COLO829 (cell line): ENCODE measurements at places on chromosomes 16 and 17.
A peak's percentile ranks its signal among the peaks of the same experiment; 100 is the strongest.

- DNase-seq = peak; percentile 21
Measured at GRCh38 chr16:64290461-64290860, 831.4 kb downstream of the CDH11 start.

DNA sequence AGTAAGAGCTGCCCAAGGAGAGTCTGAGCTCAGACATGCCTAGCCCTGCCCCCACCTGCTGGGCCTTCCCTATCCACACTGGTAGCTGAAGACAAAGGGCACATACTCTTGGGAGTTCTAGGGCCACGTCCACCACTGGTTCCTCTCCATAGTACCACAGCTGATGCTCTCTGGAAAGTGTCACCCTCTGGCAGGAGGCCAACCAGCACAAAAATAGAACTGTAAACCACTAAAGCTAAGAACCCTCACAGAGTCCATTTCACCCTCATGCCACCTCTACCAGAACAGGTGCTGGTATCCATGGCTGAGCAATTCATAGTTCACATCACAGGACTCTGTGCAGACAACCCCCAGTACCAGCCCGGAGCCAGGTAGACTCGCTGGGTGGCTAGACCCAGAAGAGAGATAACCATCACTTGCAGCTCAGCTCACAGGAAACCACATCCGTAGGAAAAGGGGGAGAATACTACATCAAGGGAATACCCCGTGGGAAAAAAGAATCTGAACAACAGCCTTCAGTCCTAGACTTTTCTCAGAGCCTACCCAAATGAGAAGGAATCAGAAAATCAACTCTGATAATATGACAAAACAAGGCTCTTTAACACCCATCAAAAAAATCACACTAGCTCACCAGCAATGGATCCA lies 115.3 kb downstream of the CEP112 start:
- no peak for DNase-seq

DNA sequence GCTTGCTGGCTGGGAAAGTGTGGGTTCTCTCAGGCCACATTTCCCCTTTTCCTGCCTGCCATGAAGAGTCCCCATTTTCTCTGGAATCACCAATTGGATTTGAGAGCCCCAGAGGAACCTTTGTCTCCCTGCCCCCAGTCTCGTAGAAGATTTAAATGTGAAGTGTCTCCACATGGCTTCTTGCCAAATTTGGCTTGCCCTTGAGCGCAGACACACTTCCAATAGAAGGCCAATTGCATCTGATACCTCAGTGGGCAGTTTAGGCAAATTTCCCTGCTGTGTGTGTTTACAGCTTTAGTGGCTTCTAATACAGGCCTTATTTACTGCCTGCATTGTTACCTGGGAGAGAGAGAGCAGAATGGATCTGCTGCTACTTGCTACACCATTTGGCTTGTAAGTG lies 29.7 kb downstream of the CDK5R1 start:
- DNase-seq = no peak

DNA sequence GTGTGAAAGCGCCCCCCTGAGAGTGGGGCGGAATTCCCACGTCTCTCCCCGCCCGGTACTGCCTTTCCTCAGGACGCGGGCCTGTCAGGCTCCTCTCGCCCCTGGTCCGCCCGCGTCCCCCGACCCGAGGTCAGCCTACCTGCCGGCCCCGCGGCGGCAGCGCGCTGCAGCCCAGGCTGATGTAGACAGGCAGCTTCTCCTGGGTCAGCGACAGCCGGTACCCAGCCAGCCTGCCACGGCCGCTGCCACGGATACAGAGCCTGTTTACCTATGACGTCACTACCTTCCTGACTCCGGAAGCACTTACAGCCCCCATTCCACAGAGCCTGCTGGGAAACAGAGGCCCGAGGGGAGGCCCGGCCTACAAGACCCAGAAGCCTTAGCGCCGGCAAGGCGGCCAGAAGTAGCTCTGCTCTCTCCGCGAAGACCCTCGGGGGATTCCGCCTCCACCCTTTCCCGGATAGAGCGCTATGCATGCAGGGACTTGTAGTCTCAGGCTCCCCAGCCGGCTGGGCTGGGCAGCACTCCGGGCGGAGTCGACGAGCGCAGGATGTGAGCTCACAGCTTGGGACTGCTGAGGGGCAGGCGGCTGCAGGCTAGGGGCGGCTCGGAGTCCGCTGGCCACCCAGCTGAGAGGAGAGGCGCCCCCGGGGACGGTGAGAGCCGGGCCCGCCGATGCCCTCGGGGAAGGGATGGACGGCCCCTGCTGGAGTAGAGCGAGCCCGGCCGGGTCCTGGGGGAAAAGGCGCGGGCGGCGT lies at the start of the genes IFT20 and TNFAIP1:
TSS of gene IFT20 (minus strand) at position 272 of the 758 bp plus-strand sequence. CDS start 3,487 bp downstream, outside the sequence.
TSS of gene TNFAIP1 (plus strand) at position 561 of the 758 bp plus-strand sequence. CDS start 3,761 bp downstream, outside the sequence.
- DNase-seq = peak; percentile 96

GRCh38 chr16:13427943-13428342 lies 492.0 kb upstream of the ERCC4 start:
- no peak for DNase-seq

DNA sequence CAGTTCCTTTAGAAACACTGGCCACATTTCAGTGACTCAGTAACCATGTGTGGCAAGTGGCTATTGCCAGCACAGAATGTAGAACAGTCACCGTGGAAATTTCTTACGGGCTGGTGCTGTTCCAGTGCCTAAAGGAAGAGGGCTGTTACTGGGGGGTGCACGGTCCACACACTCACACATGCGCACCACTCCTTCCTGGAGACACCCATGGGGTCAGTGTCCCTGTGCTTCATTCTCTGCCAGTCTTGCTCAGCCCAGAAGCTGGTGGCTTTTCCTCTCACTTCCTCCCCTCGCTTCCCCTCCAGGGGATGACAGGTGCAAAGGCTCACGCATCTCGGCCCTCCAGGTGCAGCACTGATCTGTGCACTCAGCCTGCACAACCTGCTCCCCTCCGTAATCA lies 115.6 kb downstream of the CCDC182 start:
- DNase-seq = no peak

- peak; percentile 79 for DNase-seq
Measured at GRCh38 chr17:76501018-76501826, at the start of gene RHBDF2. TSS of gene RHBDF2 (minus strand) at chr17:76501423. CDS start at chr17:76481524, 19,899 bp downstream.

DNA sequence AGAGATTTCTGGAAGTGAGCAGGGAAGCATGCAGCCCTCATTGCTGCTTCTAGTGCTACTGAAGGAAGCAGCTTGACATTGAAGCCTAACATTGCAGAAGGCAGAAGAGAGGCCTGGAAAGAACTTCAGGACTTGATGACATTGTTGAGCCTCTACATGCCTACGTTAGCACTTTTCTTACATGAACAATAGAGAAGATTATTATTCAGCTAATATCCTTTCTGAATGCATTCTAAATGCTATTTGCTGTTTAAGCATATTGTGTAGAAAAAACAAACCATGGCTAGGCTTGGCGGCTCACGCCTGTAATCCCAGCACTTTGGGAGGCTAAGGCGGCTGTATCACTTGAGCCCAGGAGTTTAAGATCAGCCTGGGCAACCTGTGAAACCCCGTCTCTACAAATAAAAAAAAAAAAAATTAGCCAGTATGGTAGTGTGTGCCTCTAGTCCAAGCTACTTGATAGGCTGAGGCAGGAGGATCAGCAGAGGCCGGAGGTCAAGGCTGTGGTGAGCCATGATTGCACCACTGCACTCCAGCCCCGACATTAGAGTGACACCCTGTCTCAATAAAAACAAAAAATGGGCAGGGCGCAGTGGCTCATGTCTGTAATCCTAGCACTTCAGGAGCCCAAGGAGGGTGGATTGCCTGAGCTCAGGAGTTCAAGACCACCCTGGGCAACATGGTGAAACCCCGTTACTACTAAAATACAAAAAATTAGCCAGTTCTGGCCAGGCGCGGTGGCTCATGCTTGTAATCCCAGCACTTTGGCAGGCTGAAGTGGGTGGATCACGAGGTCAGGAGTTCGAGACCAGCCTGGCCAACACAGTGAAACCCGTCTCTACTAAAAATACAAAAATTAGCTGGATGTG lies 2.2 kb upstream of the AURKB start:
- no peak for DNase-seq

DNA sequence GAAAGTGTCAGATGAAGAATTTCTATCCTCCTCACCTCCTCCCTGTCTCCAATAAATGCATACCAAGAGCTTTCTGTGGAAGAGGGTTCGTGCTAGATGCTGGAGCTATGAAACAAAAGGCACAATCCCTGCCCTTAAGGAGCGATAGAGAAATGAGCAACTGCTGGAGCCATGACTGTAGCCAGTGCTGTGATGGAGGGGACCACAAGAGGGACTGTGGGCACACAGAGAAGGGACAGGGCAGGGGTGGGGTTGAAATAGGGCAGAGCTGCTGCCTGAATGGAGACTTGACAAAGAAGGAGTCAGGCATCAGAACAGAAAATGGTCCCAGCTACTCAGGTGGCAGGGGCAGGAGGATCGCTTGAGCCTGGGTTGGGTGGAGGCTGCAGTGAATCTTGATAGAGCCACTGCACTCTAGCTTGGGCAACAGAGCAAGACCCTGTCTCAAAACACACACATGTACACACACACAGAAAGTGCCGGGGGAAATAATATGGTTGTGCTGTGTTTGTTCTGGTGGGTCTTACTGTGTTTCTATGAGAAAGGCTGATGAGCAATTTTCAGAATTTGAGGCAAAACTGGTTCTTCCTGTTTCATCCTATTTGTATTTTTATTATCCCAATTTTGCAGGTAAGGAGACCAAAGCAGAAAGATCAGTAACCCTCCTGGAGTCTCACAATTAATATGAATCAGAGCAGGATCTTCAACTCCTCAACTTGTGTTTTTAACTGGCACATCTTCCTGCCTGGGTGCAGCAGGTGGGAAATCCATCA lies 16.5 kb downstream of the TMEM98 start:
- DNase-seq = no peak

- DNase-seq = no peak
Measured at GRCh38 chr16:17945080-17945601, 391.4 kb downstream of the NPIPA8 start.

GRCh38 chr17:43956222-43956621 lies 2.5 kb upstream of the PYY start:
- no peak for DNase-seq

GRCh38 chr16:83113811-83114210 lies 487.0 kb downstream of the CDH13 start:
- DNase-seq = no peak

GRCh38 chr17:77668518-77668917 lies 290.0 kb upstream of the TNRC6C start:
- DNase-seq = no peak

DNA sequence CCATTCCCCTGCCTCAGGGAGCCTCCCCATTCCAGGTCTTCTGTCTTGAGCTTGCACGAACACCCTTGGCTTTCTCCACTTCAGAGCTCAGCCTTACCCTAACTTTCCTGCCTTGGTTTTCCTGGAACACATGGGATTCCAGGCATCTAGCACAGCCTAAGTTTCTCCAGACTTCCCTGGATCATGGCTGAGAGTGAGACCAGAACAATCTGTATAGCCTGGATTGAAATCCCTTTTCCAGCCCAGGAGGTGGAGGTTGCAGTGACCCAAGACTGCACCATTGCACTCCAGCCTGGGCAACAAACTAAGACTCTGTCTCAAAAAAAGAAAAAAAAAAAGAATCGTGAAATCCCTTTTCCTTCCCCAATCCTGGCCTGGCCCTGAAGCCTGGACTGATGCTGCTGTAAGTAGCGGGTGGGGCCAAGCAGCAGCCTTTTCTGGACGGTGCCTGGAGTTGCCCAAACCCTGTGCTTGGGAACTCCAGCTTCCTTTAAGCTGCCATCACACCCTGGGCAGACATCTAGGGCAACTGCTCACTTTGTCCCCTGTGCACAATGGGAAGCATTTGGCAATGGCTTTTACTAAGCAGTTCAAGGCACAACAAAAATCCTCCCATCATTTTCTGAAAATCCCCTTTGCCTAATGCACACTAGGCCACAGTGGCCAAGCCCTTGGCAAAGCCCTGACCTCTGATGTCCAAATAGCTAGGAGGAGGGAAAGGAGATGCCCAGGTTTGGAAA lies 12.0 kb upstream of the SLC16A5 start:
- DNase-seq = no peak

- no peak for DNase-seq
Measured at GRCh38 chr17:562174-562573, 152.5 kb downstream of the VPS53 start.

- no peak for DNase-seq
Measured at GRCh38 chr16:1912215-1912543, 6.0 kb downstream of the HS3ST6 start.

DNA sequence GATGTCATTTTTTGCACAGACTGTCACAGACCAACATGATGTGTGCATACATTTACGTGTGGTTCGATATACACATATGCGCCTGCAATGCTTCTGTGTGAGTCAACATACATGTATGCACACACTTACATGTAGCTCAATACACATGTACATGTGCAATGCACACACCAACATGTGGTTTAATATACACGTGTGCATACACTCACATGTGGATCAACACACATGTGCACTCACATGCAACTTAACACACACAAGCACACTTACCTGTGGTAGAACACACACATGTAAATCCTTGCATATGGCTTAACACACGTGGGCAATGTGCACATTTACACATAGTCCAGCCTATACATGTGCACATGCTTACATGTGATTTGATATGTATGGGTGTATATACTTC lies 97.5 kb downstream of the CYLD start:
- no peak for DNase-seq

GRCh38 chr17:32350666-32351418 lies 885 bp downstream of the ZNF207 start:
- peak; percentile 35 for DNase-seq

GRCh38 chr16:89899879-89900481 lies 18.7 kb upstream of the MC1R start:
- no peak for DNase-seq

- DNase-seq = no peak
Measured at GRCh38 chr16:61540216-61540615, 496.0 kb downstream of the CDH8 start.

GRCh38 chr16:56477096-56477878 lies 25.9 kb downstream of the OGFOD1 start:
- peak; percentile 68 for DNase-seq

- no peak for DNase-seq
Measured at GRCh38 chr16:48450367-48450766, 65.2 kb upstream of the SIAH1 start.
